Liver (tissue), 10 donors: ENCODE measurements at places on chromosomes 12 and 14.

- no peak for DNase-seq
Observed at GRCh38 chr14:54301359-54301758, 95.4 kb upstream of the CDKN3 start.

DNA sequence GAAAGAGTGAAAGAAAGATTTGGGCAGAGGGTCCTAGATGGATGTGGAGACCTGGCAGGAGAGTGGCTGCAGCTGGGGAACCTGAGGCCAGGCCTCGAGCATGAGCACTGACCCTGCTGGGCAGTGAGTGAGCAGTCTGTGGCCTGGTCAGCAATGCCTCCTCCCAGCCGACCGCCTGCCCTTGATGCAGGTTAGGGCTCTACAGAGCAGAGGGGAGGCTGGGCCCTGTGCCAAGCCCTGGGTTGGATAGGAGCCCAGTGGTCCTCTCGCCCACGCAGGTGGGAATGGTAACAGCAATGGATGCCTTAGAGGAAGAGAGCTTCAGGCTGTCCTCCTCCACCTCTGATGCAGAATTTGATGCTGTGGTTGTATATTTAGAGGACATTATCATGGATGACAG lies 59.8 kb downstream of the RAB35 start:
- DNase-seq = no peak

DNA sequence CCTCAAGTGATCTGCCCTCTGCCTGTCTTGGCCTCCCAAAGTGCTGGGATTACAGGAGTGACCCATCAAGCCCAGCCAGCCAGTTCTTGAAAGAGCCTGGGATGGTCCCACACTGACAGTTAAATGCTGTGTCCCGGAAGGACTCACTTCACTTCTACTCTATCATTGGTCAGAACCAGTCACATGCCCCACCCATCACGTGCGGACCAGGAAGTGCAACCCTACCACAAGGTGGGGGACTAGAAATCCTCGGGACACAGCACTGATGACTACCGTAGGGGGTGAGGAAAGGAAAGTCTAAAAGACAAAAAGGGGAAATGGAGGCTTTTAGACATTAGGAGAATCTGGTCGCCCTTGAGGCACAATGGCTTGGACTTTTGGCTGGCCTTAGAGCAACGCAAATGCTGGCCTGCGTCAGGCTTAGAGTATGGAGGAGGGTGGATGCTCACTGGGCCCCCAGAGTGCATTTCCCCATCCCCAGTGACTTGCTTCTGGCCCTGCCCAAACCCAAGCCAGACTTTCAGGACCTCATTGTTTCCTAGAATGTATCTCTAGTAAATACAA lies 207.7 kb downstream of the TTC8 start:
- no peak for DNase-seq

DNA sequence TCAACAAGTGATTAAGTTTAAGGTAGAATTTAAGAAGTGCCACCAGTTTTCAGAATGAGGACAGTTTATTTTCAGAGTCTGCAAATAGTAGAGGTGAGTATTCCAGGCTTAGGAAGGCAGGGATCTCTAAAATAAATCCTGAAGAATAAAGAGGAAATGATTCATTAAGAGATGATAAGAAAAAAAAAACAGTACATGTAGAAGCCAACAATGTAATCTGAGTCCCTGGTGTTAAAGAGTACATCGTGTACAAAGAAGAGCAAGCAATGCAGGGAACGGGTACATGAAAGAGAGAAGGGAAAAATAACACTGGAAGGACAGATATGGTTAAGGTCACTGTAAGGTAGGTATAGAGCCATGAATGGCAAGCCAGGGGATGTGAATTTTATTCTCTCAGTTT lies 95.2 kb upstream of the FOXG1 start:
- no peak for DNase-seq

DNA sequence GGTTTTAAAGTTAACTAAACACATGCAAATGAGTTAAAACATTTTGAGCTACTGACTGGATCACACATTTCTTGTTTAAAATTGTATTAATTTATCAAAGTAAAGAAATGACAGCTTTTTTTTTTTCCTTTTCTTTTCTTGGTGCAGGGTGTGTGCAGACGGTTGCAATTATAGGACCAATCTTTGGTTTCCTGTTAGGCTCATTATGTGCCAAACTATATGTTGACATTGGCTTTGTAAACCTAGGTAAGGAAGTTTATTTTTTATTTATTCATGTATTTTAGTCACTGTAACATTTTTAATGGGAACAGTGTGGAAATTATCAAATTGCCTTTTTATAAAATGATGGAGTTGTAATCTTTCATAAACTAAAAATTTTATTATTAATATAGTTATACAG lies 21.9 kb downstream of the SLCO1C1 start:
- DNase-seq = no peak

DNA sequence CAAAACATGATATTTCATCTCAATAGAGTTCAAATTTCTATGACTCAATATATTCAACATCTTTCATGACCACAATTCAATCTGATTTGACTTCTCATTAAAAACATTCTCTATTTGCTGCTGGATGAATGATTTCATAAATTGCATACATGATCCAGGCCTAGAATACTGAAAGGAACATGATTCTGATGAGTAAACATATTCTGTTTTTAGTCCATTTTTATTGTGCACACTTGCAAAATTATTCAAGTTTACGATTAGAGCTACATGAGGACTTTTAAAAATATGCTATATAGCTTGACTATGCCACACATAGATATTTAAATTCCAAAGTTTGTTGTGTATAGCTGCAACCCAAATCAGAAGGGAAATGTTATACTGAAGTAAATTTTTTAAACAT lies 273.8 kb upstream of the GRIP1 start:
- DNase-seq = no peak

- no peak for DNase-seq
Observed at GRCh38 chr14:67820428-67820971, 921 bp downstream of the RAD51B start.
